HFFc6 (cell line): ENCODE measurements at places on chromosomes 3 and 15. TPM values are rescaled to one million over a fixed set of nuclear protein-coding genes. Genes with fewer than 3 reads are reported as not detected.

Gene ZKSCAN7
- 0.46 to 1.2 TPM (median 0.88 TPM) in 3 replicates for total RNA-seq

GRCh38 chr3:9888540-9888939 is 1.9 kb upstream of the JAGN1 start:
- H3K27ac ChIP-seq, result no peak overlapping the region
- no peak overlapping the region for H3K4me3 ChIP-seq
- peaks cover 55% of the 10 kb centered on the region for H3K4me1 ChIP-seq
- no peak for DNase-seq

- H3K27ac ChIP-seq, result peak overlapping the region; percentile 91
- H3K4me3 ChIP-seq, result peak overlapping the region; percentile 87
- H3K4me1 ChIP-seq, result peaks cover 17% of the 10 kb centered on the region
- peaks cover 3% of the 10 kb centered on the region for H3K27me3 ChIP-seq
- H3K36me3 ChIP-seq, result 0 out of 2 replicates have a peak, but pooled peaks cover 3% of the 10 kb centered on the region
- no peak for DNase-seq
Measured at GRCh38 chr3:127671523-127672428, 976 bp upstream of the ABTB1 start.

Gene DUOXA2
- not detected in 3 replicates for total RNA-seq

DNA sequence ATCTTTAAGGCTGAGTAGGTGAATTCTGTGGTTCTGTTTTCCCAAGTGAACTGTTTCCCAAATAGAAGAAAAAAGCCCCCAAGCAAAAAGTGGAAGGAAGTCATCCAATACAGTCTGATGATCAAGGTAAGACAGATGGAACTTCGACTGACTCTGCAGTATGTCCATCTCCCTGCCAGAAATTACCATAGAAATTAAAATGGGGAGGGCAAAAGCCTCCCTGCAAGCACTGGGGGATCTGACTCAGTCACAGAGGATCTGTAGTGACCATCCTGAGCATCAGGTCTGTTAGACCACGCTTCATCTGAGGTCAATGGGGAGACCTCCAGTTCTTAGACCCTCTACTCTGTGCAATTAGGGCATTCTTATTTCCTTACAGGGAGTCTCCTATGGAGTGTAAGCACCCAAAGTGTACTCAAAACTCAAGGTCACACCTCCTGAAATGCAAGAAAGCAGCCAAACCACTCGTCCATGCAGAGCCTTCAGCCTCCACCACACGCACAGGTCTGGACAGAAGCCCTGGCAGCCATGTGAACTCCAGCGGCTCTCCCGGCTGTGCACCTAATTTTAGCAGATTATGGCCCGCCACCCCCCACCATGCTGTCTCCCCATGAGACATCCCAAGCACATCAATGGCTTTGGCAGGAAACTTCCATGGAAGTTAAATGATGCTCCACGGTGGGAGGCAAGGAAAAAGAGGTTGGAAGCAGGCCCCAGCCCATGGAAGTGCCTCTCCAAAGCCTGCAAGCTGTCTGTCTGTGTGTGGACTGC is 348.7 kb downstream of the NTRK3 start:
- peaks cover 18% of the 10 kb centered on the region for H3K27me3 ChIP-seq
- no peaks in the 10 kb centered on the region for H3K36me3 ChIP-seq
- no peak overlapping the region for H3K27ac ChIP-seq
- DNase-seq, result no peak

DNA sequence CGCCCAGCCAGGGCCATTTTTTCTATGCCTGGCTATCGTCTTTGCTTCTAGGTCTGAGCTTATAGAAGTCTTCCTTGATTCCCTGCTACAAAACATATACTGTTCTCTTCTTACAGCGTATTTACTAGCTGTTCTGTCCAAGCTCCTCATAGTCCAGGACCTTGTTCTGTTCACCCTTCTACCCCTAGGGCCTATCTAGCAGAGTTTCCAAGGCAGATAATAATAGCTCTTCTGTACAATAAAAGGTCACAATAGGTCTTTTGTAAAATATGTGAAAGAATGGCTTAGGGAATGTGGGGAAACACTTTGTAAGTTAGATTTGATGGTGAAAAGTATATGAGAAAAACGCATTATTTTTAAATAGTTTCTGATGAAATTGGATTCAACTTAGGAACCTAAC is 158.2 kb downstream of the P3H2 start:
- peaks cover 16% of the 10 kb centered on the region for H3K4me1 ChIP-seq
- no peak for DNase-seq
- no peak overlapping the region for H3K27ac ChIP-seq
- no peaks in the 10 kb centered on the region; the same call in 1 of the 2 replicates for H3K36me3 ChIP-seq
- peaks cover 3% of the 10 kb centered on the region for H3K27me3 ChIP-seq
- H3K4me3 ChIP-seq, result no peak overlapping the region

DNA sequence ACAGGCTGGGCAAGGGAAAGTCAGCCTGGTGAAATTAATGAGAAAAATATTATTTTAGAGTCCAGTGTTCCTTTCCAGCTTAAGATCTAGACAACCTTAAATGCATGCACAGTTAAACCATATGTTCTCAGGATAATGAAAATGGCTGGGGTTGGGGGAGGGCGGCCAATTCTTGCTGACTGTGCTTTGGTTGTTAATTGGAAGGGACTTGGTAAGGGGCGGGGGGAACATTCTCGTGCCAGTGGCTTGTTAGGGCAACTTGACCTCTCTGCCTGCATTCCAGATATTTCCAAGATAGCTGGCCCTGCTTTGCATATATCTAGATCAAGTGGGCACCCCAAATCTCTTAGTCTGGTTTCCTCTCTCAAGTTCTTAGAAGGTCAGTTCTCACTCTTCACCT is 112.5 kb downstream of the TOP2B start:
- H3K27me3 ChIP-seq, result peaks cover 3% of the 10 kb centered on the region; the same call in 1 of the 2 replicates
- no peak overlapping the region for H3K4me3 ChIP-seq
- DNase-seq, result no peak
- H3K4me1 ChIP-seq, result peaks cover 29% of the 10 kb centered on the region; the same call in 1 of the 2 replicates
- no peaks in the 10 kb centered on the region for H3K36me3 ChIP-seq

Gene YEATS2
- total RNA-seq, result 19.1 to 22.7 TPM (median 20.5 TPM) in 3 replicates

DNA sequence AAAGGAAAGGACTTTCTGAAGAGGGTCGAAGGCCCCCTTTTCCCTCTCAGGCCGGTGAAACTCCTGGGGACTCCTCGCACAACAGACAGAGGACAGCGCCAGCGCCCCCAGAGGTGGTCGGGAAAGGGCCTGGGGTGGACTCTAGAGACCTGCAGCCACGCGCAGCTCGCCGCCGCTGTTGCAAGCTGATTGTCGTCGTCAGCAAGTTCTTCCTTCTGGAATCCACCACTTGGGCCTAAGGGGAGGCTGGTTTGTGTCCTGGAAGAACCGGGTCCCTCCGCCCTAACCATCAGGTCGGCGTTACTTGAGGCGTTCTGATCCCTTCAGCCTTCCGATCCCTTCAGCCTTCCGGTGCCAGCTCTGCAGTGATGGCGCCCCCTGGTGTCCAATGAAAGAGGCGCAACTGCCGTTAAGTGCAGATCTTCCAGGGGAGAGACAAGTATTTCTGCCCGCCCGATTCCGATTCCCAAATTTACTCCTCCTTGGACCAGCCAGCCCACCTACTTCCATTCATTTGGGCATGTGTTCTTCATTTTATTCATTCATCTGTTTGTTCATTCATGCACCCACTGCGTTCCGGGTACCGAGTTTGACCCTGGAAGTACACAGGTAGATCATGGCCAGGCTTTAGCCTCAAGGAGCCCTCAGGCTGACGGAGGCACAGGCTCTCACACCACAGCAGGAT is 77.2 kb upstream of the SLC6A11 start:
- no peaks in the 10 kb centered on the region for H3K4me1 ChIP-seq
- H3K36me3 ChIP-seq, result no peaks in the 10 kb centered on the region
- no peak overlapping the region for H3K4me3 ChIP-seq
- DNase-seq, result peak; percentile 40

Gene ROPN1
- total RNA-seq, result not detected in 2 replicates

GRCh38 chr3:171164067-171164465 is 137.5 kb upstream of the SLC2A2 start:
- H3K27ac ChIP-seq, result no peak overlapping the region
- no peak overlapping the region for H3K4me3 ChIP-seq
- peaks cover 2% of the 10 kb centered on the region; the same call in 1 of the 2 replicates for H3K27me3 ChIP-seq
- no peak for DNase-seq
- peaks cover 48% of the 10 kb centered on the region for H3K4me1 ChIP-seq
- H3K36me3 ChIP-seq, result peaks cover 55% of the 10 kb centered on the region

Gene ARHGEF26
- total RNA-seq, result 0.06 TPM in 1 of 3 replicates, not detected in the others

GRCh38 chr15:91306144-91306543 is 206.1 kb downstream of the SV2B start:
- H3K4me3 ChIP-seq, result no peak overlapping the region
- peaks cover 17% of the 10 kb centered on the region for H3K27me3 ChIP-seq
- no peaks in the 10 kb centered on the region for H3K4me1 ChIP-seq
- no peak for DNase-seq
- H3K27ac ChIP-seq, result no peak overlapping the region

- H3K27me3 ChIP-seq, result peaks cover 2% of the 10 kb centered on the region; the same call in 1 of the 2 replicates
- H3K4me3 ChIP-seq, result no peak overlapping the region
- peaks cover 57% of the 10 kb centered on the region for H3K4me1 ChIP-seq
Measured at GRCh38 chr15:72112116-72112515, 5.8 kb downstream of the MYO9A start.

DNA sequence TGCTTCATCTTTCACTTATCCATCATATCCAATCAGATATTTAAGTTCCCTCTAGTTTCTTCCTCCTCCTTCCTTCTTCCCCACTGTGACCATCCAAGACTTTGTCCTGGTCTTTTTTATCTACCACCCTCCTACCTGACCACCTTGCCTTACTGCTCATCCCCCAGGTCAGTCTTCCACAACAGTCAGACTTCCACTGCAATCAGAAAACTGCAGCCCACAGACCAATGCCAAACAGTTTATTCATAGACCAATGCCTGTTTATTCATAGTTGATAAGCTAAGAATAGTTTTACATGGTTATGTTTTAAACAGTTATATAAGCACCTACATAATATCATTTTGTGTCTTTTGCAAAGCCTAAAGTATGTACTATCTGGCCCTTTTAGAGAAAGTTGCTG is 65.5 kb downstream of the TRIM69 start:
- H3K4me1 ChIP-seq, result no peaks in the 10 kb centered on the region
- no peak overlapping the region for H3K4me3 ChIP-seq
- H3K27me3 ChIP-seq, result peaks cover 19% of the 10 kb centered on the region
- no peaks in the 10 kb centered on the region for H3K36me3 ChIP-seq

GRCh38 chr3:57065588-57065987 is 5.1 kb downstream of the SPATA12 start:
- DNase-seq, result no peak
- peaks cover 4% of the 10 kb centered on the region for H3K27me3 ChIP-seq
- no peak overlapping the region for H3K4me3 ChIP-seq

DNA sequence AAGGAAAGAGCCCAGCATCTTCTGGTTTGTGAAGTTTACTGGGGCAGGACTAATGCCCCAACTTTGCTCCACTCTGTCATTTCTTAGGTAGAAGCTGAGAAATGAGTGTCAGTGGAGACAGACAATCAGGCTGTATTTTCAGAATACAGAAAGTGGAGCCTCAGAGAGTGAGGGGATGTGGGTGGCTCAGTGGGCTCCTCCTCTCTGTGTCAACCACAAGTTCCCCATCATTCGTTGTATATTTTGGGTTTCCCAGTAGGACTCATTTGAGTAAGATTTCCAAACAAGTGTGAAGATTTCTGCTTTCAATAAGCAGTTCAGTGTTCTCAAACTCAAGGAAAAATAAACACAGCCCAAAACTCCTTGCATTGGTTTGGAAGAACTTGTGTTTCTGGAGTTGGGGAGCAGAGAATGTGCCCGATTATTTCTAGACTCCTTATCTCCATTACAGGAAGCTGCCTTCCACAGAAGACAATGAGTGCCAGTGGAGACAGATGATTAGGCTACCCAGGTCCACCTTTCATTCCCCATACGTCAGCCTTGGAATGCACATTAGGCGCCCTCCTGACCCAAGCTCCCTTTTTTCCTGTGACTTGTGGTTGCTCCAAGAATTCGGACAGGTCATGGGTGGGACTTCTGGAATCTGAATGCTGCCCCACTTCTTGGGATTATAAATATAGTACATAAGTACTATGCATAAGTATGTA is 792.1 kb upstream of the LMCD1 start:
- no peaks in the 10 kb centered on the region for H3K4me1 ChIP-seq
- no peaks in the 10 kb centered on the region for H3K36me3 ChIP-seq
- H3K27me3 ChIP-seq, result no peaks in the 10 kb centered on the region
- DNase-seq, result no peak

- H3K4me1 ChIP-seq, result peaks cover 12% of the 10 kb centered on the region
- no peak overlapping the region for H3K27ac ChIP-seq
- DNase-seq, result no peak
- no peaks in the 10 kb centered on the region for H3K36me3 ChIP-seq
- H3K27me3 ChIP-seq, result peaks cover 36% of the 10 kb centered on the region
Measured at GRCh38 chr15:62287066-62287857, 122.2 kb upstream of the C2CD4B start.

GRCh38 chr3:153910387-153910786 is 210.8 kb upstream of the ARHGEF26 start:
- H3K4me1 ChIP-seq, result no peaks in the 10 kb centered on the region
- DNase-seq, result no peak
- no peak overlapping the region for H3K4me3 ChIP-seq

- peaks cover 12% of the 10 kb centered on the region for H3K4me1 ChIP-seq
- no peak for DNase-seq
- peaks cover 10% of the 10 kb centered on the region; the same call in 1 of the 2 replicates for H3K36me3 ChIP-seq
- H3K27me3 ChIP-seq, result peaks cover 4% of the 10 kb centered on the region; the same call in 1 of the 2 replicates
- no peak overlapping the region for H3K27ac ChIP-seq
Measured at GRCh38 chr3:30551266-30551665, 55.1 kb upstream of the TGFBR2 start.

Gene SEC22C
- total RNA-seq, result 43.9 to 48.4 TPM (median 45.9 TPM) in 3 replicates

GRCh38 chr3:150449169-150449721 is 41.1 kb downstream of the TSC22D2 start:
- H3K4me1 ChIP-seq, result peaks cover 85% of the 10 kb centered on the region
- peak; percentile 77 for DNase-seq
- H3K36me3 ChIP-seq, result peaks cover 23% of the 10 kb centered on the region
- peak overlapping the region; percentile 76 for H3K4me3 ChIP-seq
- peaks cover 3% of the 10 kb centered on the region for H3K27me3 ChIP-seq

DNA sequence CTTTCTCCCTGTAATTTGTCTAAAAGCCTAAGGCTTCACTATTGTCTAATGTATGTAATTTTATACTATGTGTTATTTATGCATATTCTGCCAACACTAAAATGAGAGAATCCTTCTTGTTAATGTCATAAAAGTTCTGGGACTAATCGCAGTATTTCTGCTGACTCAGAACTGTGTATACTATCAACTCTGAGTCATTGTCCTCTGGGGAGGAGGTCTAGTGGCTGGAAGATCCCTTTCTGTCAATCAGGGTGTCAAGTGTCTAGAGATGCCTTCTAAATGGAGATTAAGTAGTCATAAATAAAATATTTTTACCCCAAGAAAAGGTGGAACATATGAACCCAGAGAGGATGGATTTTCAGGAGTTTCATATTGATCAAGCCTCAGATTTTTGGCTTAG is 473.4 kb downstream of the AGBL1 start:
- H3K36me3 ChIP-seq, result no peaks in the 10 kb centered on the region
- H3K27me3 ChIP-seq, result no peaks in the 10 kb centered on the region; the same call in 1 of the 2 replicates
- no peaks in the 10 kb centered on the region for H3K4me1 ChIP-seq
- H3K27ac ChIP-seq, result no peak overlapping the region
- DNase-seq, result no peak

- no peak for DNase-seq
- H3K4me3 ChIP-seq, result no peak overlapping the region
- H3K27ac ChIP-seq, result no peak overlapping the region
- H3K36me3 ChIP-seq, result no peaks in the 10 kb centered on the region; the same call in 1 of the 2 replicates
- no peaks in the 10 kb centered on the region for H3K27me3 ChIP-seq
Measured at GRCh38 chr3:90016555-90016954, 909.1 kb downstream of the EPHA3 start.
